ENCODE measurements at places on chromosomes 4 and X. TPM values are rescaled to one million over a fixed set of nuclear protein-coding genes. Genes with fewer than 3 reads are reported as not detected.

Gene TAF1
- 45.2 TPM for total RNA-seq

Gene F8A3
- 0.99 TPM for total RNA-seq

Gene IL2RG
- not detected for total RNA-seq

Gene GRPR
- 0.33 TPM for total RNA-seq

Gene GRIA3
- 2.3 TPM for total RNA-seq

Gene NMU
- not detected for total RNA-seq

Gene GAGE2A
- not detected for total RNA-seq

Gene ADAM29
- total RNA-seq, result not detected

Gene TBC1D9
- 25.4 TPM for total RNA-seq

Gene GJB1
- not detected for total RNA-seq

Gene KCNIP4
- total RNA-seq, result not detected

Gene PCDH10
- total RNA-seq, result 0.66 TPM

Gene PNMA6F
- total RNA-seq, result not detected

Gene ZFP92
- total RNA-seq, result 0.17 TPM

Gene GABRG1
- total RNA-seq, result not detected

Gene OTC
- not detected for total RNA-seq

Gene SRPK3
- 0.51 TPM for total RNA-seq

Gene IL21
- not detected for total RNA-seq

Gene GALNTL6
- total RNA-seq, result under 0.01 TPM
